ENCODE measurements at places on chromosomes 11 and 22.
A peak's percentile ranks its signal among the peaks of the same experiment; 100 is the strongest.

DNA sequence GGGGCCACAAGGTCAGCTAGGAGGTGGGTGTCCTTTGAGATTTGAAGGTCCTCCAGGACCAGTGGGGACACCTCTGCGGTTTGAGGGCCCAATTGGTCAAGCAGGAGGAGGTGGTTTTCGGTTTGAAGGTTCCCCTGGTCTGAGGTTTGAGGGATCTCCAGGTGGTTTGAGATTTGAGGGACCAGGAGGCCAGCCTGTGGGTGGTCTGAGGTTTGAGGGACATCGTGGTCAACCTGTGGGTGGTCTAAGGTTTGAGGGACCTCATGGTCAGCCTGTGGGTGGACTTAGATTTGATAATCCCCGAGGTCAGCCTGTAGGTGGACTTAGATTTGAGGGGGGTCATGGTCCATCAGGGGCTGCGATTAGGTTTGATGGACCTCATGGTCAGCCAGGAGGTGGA is 11.8 kb downstream of the PCF11 start:
- no peak for DNase-seq

DNA sequence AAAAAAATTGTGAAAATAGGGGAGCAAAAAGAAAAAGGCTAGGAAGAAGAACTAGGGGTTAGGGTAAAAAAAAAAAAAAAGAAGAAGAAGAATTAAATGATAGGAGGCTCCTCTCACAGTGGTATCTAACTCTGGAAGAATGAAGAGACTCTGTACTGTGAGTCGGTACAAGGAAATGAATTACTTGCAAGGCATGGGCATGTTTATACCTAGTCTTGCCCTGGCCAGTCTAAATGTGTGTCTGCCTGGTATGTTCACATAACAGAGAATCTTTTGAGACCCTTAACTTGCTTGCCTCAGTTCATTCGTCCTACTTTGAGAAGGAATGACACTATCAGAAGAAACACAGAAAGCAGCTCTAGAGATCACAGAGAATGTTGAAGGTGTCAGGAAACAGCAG is 159.6 kb downstream of the SWAP70 start:
- no peak for DNase-seq

DNA sequence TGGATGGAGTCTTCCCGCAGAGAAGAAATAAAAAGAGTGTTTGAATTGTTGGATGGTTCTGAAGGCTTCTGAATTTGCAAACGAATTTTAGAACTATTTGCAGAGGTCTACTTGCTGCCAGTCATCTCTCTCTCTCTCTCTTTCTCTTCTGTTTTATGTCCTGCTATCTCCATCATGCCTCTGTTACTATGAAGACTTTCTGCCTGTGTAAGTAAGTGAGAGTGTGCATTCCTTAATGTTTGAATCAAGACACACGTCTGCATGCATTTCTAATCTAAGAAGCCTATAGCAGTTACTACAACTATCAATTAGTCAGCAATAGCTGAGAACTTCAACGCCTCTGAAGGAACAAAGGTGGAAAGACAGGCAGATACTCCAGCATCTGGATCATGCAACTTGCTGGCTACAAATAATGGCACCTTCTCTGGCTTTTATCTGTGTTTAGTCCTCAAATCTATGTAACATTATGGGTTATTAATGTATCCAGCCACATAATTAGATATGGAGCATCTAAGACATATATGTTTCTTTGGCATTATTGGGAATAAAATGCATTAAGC is 191.5 kb upstream of the BLID start:
- DNase-seq, result no peak

DNA sequence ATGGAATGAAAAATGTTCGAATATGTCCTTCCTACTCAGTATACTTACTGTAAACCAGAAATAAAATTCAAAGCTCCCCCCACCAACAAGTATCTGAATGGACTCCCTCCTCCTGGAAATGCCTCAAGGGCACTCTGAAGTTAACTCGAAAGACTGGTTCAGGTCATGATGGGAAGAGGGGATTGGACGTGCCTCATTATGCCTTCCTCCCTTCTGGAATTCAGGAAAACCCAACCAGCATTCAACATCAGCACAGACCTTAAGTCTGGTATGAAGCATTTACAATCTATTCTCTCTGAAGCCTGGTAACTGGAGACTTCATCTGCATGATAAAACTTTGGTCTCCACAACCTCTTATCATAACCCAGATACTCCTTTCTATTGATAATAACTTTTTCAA is 428.3 kb upstream of the RAG2 start:
- DNase-seq, result peak; percentile 87

DNA sequence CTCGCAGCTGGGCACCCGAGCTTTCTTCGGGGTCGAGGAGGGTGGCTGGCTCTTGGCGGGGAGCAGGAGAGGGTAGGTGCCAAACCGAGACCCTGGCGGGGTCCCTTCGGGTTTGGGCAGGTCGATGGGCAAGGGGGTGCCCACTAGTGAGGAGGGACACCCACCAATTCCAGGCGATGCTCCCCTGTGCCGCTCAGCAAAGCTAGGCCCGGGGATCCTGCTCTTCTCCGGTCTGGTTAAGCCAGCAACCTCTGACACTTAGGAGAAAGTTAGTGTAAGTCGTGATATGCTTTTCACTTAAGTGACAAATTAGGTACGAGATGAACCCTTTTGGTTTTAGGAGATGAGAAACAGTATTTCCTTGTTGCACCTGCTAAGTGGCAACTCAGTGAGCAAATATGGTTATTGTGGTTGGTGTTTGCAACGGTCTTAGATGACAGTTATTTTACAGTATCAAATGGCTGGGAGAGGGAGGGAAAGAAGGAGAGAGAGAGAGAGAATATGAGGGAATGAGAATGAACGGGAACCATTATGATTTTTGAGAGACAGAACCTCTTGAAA is 565 bp downstream of the NUCB2 start:
- no peak for DNase-seq

- DNase-seq, result no peak
Observed at GRCh38 chr11:74866557-74866956, 82.3 kb downstream of the XRRA1 start.

DNA sequence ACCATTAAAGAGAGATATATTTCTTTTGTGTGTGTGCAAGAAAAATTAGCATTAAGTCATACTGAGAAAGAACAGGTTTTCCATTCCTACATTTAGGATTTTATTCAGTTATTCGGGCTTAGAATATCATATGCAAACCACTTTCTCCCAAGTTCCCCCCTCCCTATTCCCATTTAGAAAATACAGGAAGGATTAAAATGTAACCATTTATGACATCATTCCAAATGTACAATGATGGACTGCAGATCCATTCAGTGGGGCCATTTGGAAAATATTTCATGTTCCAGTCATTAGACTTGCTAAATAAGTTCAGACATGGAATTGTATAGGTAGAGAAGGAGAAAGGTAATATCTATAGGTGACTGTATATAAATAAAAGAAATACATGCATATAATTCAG is 228.6 kb upstream of the MPPED2 start:
- no peak for DNase-seq

GRCh38 chr11:76291576-76292526 is 85.5 kb upstream of the WNT11 start:
- peak; percentile 47 for DNase-seq

GRCh38 chr22:39457556-39458443 is 988 bp downstream of the MGAT3 start:
- no peak for DNase-seq

DNA sequence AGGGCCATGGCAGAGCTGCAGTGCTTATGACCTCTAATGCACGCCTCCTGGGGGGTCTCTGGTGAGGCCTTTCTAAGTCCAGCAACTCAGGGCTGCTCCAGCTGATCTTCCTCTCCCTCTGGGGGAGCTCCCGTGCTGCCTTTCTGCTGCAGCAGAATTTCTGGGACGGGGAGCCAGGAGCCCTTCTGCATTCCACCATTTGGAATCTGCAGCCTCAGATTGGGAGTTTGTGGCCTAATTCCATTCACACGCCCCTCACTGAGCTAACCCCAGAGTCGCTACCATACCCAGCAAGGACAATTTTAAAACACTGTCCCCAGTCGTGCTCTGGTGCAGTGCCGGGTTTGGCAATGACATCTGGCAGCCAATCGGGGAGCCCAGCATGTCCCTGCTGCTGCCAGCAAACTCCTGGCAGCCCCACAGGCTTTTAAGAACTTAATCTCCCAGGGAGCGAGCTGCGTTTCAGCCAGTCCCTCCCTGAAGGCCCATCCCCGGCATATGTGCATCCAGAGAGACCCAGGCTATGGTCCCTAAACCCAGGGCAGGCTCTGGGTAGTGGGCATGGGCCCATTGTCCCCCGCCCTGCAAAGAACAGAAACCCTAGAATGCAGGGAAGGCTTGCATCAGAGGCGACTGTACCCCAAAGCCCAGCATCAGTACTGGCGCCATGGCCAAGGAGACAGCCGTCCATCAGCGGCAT is 4.7 kb downstream of the SHANK2 start:
- peak; percentile 61 for DNase-seq

DNA sequence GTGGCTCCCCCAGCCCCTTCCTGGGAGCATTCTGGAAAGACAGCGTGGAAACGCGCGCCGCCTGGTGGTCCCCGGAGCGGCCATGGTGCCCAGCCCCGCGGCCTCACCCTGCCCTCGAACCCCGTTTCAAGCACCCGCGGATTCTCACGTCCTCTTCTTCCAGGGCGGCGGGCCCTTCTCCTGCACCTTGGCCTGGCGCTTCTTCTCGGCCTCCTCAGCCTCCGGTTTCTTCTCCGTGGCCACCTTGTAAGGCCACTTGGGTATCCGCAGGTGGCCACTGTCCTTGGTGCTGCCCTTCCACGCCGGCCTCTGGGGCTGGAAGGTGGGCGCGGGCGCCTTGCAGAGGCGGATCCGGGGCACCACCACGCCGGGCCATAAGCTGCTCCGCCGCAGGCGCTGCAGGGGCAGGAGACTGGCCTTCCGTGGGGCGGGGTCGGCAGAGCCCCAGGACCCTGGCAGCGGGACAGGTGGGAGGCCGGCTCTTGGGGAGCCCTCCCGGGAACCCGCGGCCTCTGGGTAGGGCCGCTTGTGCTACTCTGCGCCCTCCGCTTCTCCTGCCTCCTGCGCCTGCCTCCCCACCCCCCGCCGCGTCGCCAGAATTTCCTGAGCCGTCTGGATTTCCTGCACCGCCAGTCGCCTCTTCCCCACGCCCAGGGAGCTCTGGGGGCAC is 83.4 kb downstream of the TRIM51G start:
- no peak for DNase-seq

DNA sequence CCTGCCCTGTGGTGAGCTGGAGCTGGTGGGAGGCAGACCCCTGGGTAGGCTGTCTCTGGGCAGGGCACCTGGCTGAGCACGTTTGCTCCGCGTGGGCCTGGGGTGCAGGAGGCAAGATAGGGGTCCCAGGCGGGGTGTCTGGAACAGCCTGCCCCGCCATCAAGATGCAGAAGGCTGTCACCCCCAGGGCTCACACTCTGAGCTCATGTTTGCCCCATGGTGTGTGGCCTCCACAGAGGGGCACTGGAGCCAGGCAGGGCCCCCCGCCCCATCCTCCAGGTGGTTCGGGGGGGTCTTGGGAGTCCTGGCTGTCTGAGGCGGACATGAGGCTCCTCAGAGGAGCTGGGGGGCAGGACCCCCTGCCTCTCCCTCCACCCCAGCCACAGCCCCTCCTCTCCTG is 28.9 kb upstream of the CARS1 start:
- DNase-seq, result no peak

All from islet precursor cell (in vitro differentiated cells).